CD4-positive, CD25-positive, alpha-beta regulatory T cell (primary cell): ENCODE measurements at places on chromosomes 5 and 9. TPM values are rescaled to one million over a fixed set of nuclear protein-coding genes. Genes with fewer than 3 reads are reported as not detected.

The TLX3 gene
- polyA plus RNA-seq = not detected

The MCTP1 gene
- polyA plus RNA-seq = 0.32 TPM

The LEAP2 gene
- 0.44 TPM for polyA plus RNA-seq

The DAB2 gene
- polyA plus RNA-seq = not detected

The OGN gene
- 0.72 TPM for polyA plus RNA-seq

GRCh38 chr5:154740483-154740882 is 14.7 kb upstream of the LARP1 start:
- DNase-seq = no peak
- no peak overlapping the region for H3K4me3 ChIP-seq
- H3K36me3 ChIP-seq = no peaks in the 10 kb centered on the region
- no peaks in the 10 kb centered on the region for H3K27me3 ChIP-seq
- H3K4me1 ChIP-seq = no peaks in the 10 kb centered on the region

DNA sequence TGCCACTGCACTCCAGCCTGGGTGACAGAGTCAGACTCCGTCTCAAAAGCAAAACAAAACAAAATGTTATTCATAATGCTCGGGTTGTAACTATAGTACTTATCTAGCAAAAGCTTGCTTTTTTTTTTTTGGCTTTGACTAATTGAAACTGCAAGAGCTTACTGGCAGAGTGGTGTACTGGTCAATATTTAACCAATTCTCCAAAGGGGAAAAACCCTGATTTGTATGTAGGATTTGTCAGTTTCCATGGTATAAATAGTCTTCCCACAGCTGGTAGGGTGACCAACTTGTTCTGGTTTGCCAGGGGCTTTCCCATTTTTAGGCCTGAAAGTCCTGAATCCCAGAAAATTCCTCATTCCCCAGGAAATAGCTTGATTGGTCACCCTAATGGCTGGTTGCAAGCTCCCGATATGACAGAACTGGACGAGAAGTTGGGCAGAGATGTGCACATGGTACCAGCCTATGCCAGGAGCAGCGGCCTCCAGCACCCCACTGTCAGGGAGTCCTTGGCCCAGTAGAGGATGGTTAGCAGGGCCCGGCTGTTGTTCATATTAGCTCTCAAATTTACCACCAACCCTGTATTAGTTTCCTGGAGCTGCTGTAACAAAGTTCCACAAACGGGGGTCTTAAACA is 58.0 kb downstream of the FXN start:
- no peak overlapping the region for H3K27ac ChIP-seq
- no peak overlapping the region for H3K4me3 ChIP-seq
- no peaks in the 10 kb centered on the region for H3K27me3 ChIP-seq
- no peak for DNase-seq

GRCh38 chr5:135140446-135141204 is 106.6 kb upstream of the PITX1 start:
- H3K27me3 ChIP-seq = peaks cover 3% of the 10 kb centered on the region
- no peak overlapping the region for H3K4me3 ChIP-seq
- H3K27ac ChIP-seq = no peak overlapping the region
- H3K36me3 ChIP-seq = no peaks in the 10 kb centered on the region
- no peaks in the 10 kb centered on the region for H3K4me1 ChIP-seq

GRCh38 chr5:1392801-1393565 is 48.1 kb upstream of the CLPTM1L start:
- no peaks in the 10 kb centered on the region for H3K4me1 ChIP-seq
- no peak for DNase-seq
- no peak overlapping the region for H3K27ac ChIP-seq
- no peaks in the 10 kb centered on the region for H3K36me3 ChIP-seq

GRCh38 chr5:83531661-83532060 is 60.1 kb downstream of the VCAN start:
- no peak overlapping the region for H3K4me3 ChIP-seq
- no peaks in the 10 kb centered on the region for H3K36me3 ChIP-seq
- H3K27ac ChIP-seq = no peak overlapping the region
- no peak for DNase-seq
- no peaks in the 10 kb centered on the region for H3K27me3 ChIP-seq
- H3K4me1 ChIP-seq = no peaks in the 10 kb centered on the region

GRCh38 chr5:78369680-78370079 is 9.3 kb downstream of the SCAMP1 start:
- no peak overlapping the region for H3K4me3 ChIP-seq
- no peaks in the 10 kb centered on the region for H3K27me3 ChIP-seq
- DNase-seq = no peak
- no peaks in the 10 kb centered on the region for H3K4me1 ChIP-seq
- no peak overlapping the region for H3K27ac ChIP-seq
- H3K36me3 ChIP-seq = no peaks in the 10 kb centered on the region

DNA sequence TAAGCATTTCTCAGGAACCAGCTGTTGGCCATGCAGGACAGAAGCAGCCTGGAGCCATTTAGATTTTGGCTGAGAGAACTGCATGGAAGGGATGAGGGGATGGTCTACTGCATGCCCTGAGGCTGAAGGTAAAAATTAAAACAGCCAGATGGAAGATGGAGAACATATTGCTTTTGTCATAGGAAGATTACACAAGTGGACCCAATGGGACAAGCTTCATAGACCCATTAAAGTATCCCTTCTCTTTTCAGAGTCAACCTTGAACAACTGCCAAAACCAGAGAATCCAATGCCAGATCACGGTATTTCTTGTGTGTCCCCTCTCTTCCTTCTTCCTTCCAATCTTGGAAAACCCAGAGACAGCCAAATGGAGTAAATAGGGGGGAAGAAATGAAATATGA is 253.4 kb downstream of the NR2F1-AS1 start:
- H3K36me3 ChIP-seq = no peaks in the 10 kb centered on the region
- H3K27ac ChIP-seq = no peak overlapping the region
- H3K4me3 ChIP-seq = no peak overlapping the region
- DNase-seq = no peak

DNA sequence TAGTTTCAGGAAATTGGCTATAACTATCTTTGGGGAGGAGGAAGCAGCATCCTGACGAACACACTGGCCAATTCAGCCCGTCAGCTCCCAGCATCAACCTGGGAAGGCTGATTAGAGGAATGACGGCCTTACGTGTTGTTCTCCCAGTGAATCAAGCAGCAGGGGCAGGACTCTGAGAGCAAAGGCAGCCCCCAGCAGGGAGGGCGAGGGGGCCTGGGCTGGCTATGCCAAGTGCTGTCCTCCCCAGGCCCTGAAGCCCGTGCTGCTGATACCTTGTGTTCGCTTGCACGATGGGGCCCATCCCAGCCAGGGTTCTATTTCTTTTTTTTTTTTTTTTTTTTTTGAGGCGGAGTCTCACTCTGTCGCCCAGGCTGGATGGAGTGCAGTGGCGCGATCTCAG is 254.1 kb downstream of the FSTL4 start:
- no peak for DNase-seq
- H3K27ac ChIP-seq = no peak overlapping the region
- no peaks in the 10 kb centered on the region for H3K4me1 ChIP-seq
- no peaks in the 10 kb centered on the region for H3K36me3 ChIP-seq
- no peaks in the 10 kb centered on the region for H3K27me3 ChIP-seq

GRCh38 chr5:169011009-169011408 is 289.9 kb downstream of the SLIT3 start:
- H3K4me3 ChIP-seq = no peak overlapping the region
- no peaks in the 10 kb centered on the region for H3K4me1 ChIP-seq
- DNase-seq = no peak
- no peak overlapping the region for H3K27ac ChIP-seq

DNA sequence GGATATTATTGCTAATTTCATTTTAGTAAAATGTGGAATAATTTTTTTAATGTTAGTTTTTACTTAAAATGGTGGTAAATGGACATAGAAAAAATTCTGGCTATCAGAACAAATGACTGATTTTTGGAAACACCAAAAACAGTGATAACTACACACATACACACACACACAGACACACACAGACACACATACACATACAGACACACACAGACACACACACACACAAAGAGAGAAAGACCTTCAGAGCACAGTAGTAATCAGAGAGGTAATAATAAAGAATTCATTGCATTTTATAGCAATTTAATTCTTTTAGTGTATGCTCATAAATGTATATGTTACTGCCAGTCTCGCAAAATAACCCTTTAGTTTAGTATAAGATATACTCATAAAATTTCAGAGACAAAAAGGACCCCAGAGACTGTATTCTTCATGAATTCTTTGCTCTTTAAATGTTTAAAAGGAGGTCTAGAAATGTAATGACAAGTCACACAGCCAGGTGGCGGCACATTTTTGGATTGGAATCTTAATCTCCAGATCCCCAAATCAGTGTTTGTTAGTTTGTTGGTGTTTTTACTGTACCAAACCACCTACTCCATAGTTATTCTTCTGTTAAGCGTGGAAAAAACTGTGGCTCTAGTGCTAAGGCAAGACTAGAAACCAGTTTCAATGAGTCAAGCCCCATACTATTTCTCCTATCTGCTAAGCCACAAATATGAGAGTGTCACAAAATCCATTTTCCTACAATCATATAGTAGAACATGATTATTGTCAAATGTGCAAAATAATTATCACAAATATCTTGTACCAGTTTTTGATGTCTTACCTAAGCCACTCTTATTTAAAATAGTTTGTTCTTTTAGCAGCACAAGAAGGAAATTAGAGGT is 109.9 kb downstream of the EDIL3 start:
- H3K4me1 ChIP-seq = no peaks in the 10 kb centered on the region
- DNase-seq = no peak
- H3K4me3 ChIP-seq = no peak overlapping the region
- no peaks in the 10 kb centered on the region for H3K36me3 ChIP-seq
- no peak overlapping the region for H3K27ac ChIP-seq

- H3K4me1 ChIP-seq = peaks cover 9% of the 10 kb centered on the region
- no peaks in the 10 kb centered on the region for H3K36me3 ChIP-seq
- no peak overlapping the region for H3K27ac ChIP-seq
- no peak for DNase-seq
Observed at GRCh38 chr5:180618829-180619562, 27.7 kb upstream of the SCGB3A1 start.

DNA sequence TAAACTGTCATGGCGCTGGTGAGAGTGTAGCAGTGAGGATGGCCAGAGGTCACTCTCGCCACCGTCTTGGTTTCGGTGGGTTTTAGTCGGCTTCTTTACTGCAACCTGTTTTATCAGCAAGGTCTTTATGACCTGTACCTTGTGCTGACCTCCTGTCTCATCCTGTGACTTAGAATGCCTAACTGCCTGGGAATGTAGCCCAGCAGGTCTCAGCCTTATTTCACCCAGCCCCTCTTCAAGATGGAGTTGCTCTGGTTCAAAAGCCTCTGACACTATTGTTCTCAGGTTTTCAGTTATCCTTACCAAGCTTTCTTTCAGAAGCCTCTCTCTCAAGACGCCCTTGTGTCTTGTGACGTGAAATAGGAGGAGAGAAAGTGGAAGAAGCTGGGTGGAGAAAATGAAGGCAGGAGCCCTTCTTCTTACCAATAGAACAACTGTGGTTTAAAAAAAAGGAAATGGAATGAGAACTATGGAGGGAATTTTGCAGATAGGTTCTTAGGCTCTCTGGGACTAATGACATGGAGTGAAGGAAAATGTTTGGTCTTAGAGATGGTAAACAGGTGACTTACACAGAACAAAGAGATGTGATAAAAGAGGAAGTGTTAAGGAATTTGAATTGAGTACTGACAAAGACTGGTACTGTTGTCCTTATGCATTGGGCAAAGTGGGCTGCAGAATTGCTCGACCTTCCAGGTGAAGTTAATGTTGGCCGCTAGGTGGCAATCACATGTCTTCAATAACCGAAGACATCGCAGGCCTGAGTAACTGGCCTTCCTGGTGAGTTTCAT is 133.3 kb upstream of the RAI14 start:
- no peak overlapping the region for H3K27ac ChIP-seq
- peak; percentile 66 for DNase-seq
- H3K36me3 ChIP-seq = no peaks in the 10 kb centered on the region
- H3K27me3 ChIP-seq = no peaks in the 10 kb centered on the region
- H3K4me3 ChIP-seq = peak overlapping the region; percentile 27
- no peaks in the 10 kb centered on the region for H3K4me1 ChIP-seq

DNA sequence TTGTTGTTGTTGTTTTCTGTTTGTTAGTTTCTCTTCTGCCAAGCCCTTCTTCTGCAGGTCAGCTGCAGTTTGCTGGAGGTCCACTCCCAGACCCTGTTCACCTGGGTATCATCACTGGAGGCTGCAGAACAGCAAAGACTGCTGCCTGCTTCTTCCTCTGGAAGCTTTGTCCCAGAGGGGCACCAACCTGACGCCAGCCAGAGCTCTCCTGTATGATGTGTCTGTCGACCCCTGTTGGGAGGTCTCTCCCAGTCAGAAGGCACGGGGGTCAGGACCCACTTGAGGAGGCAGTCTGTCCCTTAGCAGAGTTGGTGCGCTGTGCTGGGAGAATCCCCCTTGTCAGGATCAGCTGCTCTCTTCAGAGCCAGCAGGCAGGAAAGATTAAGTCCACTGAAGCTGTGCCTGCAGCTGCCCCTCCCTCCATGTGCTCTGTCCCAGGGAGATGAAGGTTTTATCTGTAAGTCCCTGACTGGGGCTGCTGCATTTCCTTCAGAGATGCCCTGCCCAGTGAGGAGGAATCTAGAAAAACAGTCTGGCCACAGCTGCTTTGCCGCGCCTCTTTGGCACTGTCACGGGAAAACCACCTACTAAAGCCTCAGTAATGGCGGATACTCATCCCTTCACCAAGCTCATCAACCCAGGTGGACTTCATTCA is 299.2 kb downstream of the EDIL3 start:
- no peaks in the 10 kb centered on the region for H3K27me3 ChIP-seq
- H3K36me3 ChIP-seq = no peaks in the 10 kb centered on the region
- DNase-seq = no peak
- no peaks in the 10 kb centered on the region for H3K4me1 ChIP-seq

GRCh38 chr9:37555786-37556185 is 20.4 kb downstream of the FBXO10 start:
- H3K4me1 ChIP-seq = no peaks in the 10 kb centered on the region
- no peak for DNase-seq
- no peak overlapping the region for H3K4me3 ChIP-seq
- H3K27me3 ChIP-seq = no peaks in the 10 kb centered on the region
- no peaks in the 10 kb centered on the region for H3K36me3 ChIP-seq
- no peak overlapping the region for H3K27ac ChIP-seq
